Activated CD4-positive, alpha-beta T cell treated with anti-CD3 and anti-CD28 coated beads, Interleukin-2, amount 50 U/mL, for 16 hours (primary cell): ENCODE measurements at places on chromosomes 13 and 19.
A peak's percentile ranks its signal among the peaks of the same experiment; 100 is the strongest.

- DNase-seq, result peak; percentile 27
Observed at GRCh38 chr13:20219577-20219976, 12.5 kb downstream of the GJB6 start.

- no peak for DNase-seq
Observed at GRCh38 chr19:45306518-45307027, 16.1 kb downstream of the CKM start.

DNA sequence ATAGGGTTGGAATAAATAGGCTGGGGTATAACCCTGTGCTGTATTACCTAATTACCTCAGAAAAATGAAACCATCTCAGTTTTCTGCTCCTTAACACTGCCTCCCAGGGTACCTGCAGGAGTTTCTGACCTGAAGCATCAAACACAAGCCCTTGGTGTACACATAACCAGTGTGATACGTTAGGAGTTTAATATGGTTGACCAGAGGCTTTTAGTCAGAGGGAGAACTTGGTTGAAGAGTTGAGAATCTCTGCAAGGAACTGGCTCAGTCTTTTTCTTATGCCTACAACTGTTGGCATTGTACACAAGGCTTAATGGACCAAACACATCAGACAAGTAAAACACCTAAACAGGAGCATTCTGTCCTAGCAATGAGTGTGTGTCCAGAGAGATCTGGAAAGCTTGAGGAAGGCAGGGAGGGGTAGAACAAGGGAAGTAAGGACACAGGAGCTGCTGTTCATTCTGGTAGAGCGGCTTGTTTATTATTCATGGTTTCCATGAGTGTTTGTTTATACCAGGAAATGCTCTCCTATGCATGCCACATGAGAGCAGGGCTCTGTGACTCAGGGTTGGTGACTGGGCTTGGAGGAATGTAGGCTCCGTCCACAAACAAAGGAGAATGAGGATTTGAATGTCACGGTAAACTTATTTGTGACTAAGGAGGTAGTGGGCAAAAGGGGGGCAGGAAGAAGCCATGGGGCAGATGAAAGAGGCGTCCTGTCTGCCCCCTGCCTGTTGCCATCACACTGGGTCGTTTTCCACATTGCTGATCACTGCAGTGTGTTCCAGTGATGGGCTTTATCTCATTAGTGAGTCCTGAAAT, 11.9 kb upstream of the SPATA13 start:
- DNase-seq, result no peak

DNA sequence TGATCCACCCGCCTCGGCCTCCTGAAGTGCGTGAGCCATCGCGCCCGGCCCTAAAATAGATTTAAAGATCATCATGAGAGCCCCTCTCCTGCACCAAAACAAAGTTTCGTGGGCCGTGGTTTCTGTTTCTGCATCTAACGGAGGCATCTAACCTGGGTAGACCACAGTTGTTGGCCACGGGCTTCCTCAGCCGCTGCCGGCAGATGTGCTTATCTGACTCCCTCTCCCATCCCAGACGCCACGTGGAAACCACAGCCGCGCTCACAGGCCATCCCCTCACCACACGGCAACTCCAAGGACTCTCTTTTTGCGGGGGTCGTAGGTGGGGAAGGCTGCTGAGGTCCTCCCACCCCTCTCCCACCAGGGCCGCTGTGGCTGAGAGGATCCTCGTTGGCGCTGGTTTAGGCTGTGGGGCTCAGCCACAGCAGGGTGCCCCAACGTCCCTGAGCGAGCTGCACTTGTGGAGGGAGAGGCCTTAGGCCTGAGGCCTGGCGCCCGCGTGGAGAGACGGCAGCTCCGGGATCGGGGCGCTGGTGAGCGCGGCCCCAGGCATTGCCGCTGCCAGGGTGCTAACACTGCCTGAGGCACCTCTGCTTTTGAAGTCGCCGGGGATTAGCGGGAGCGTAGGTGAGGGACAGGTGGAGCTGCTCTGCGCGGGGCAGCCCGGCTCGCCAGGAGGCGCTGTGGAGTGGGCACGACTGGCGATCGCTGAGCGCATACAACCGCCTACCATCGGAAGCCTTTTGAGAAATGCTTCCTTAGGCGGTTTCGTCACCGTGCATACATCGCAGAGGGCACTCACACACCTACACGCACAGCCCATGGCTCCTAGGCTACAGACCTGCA, 8.9 kb downstream of the ZSCAN1 start:
- DNase-seq, result no peak

- DNase-seq, result no peak
Observed at GRCh38 chr13:33937373-33938098, 119.6 kb downstream of the RFC3 start.

DNA sequence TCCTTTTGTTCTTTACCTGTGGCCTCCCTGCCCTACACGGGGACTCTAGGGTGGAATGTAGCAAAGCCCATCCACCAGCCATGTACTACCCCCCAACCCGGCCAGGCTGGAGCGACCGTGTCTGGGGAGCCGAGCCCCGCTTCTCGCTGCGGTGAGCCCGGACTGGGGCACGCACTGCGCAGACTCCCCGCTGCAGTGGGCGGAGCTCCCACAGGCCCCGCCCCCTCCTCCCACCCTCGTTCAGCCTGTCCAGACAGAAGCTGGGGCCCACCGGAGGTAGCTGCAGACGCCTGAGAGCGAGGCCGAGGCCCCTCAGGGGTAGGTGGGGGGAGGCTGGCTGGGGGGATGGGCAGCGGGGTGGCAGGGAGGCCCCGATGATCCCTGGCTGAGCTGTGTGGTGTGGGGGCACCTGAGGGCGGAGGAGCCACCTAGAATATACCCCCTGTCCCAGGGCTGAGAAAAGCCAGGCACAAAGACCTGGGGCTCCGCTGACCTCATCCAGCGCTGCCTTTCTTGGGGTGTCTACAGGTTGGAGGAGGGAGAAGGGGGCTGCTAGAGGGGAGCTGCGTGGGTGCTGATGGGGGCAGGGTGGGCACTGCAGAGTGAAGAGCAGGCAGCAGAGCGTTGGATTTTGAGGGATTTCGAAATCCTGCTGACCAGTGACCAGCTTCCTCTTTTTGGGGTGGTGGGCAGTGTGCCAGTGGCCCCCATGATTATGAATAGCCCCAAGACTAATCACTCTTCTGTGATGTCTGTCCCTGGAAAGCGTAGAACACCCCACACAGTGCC, 17.3 kb downstream of the PLD3 start:
- DNase-seq, result peak; percentile 58

- DNase-seq, result no peak
Observed at GRCh38 chr13:56718791-56719190, 421.9 kb upstream of the PRR20A start.

DNA sequence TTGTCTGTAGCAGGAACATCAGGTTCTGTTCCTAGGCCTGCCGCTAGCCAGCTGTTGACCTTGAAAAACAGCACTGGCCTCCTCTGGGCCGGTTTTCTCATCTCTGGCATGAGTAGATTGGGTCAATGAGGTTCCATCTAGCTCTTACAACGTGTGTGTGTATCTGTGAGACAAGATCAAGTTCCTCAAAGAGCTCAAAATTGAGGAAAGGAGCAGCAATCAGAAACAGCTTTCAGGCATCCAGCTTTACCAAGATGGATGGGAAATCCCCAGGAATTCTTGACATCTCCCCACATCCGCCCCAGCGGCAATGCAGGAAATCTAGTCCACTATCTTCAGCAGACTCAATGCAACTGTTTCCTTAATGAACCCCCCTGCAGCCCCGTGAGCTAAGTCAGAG, 4.9 kb downstream of the FLT1 start:
- DNase-seq, result no peak

DNA sequence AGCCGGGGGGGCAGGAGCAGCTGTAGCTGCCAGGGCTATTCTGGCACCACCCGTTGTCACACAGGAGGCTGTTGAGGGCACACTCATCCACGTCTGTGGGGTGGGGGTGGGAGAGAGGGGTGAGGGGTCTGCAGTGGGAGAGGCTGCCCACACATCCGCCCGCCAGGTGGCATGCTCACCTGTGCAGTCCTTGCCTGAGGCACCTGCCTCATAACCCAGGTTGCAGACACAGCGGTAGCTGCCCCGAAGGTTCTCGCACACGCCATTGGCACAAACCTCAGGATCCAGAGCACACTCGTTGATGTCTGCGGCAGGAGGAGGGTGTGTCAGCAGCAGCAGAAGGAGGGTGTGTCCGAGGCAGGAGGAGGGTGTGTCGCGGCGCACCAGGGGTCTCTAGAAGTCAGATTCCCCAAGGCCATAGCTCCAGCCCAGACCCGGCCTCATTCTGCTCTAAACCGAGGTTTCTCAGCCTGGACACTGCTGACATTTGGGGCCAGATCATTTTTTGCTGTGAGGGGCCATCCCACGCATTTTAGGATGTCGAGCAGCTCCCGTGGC, 20.3 kb downstream of the FBN3 start:
- no peak for DNase-seq

DNA sequence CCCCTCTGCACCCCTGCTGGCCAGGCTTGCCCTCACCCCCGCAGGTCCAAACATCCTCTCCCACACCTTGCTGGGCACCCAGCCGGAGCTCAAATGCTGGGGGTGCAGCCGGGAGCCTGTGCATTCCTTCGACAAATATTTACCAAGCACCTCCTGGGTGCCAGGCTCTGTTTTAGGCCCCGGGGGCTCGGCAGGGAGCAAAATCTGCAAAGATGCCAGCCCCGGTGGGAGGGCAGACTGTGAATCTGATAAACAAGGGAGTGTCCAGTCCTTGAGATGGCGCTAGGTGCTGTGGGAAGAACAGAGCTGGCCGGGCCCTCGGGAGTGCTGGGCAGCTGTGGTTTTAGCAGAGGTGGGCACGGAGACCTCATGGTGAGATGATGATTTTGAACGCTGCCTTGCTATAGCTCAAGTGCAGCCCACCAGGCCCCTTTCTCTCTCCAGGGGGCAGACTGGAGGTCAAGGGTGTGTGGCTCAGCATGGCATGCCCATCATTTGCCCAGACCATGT, 10.6 kb downstream of the NFIX start:
- no peak for DNase-seq

- peak; percentile 87 for DNase-seq
Observed at GRCh38 chr19:17511724-17512573, 500 bp downstream of the PGLS start.

DNA sequence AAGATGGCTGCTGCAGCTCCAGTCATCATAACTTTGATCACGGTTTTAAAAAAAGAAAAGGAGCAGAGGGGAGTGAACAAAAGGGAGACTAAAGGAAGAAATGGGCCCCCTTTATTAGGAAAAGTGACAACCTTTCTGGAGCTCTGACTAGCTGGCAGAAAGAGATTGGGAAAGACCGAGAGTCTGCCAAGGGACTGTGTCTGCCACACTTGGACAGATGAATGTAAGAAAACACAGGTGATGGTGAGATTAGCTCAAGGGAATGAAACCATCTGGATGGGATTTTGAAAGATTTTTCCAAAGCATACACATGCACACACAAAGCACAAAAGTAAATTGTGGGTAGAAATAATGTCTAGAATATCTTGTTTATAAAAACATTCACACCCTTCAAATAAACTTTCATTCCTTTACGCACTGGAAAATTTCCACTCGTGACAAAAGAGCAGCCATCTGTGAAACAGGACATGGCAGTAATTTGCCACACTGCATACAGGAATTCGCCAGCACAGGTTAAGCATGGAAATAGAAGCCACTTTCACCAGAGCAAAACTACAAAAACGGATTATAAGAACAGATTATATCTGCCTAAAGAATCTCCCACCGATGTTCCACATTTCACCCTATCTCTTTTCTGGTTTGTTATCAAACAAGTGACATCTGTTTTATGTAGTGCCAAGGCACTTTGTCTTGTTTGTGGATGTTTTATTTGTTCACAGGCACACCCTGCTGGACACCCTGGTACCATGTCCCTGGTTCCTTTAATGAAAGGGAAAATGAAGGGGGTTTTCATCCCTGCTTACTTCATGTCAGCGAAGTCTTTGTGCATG, 819.5 kb downstream of the DIAPH3 start:
- no peak for DNase-seq

DNA sequence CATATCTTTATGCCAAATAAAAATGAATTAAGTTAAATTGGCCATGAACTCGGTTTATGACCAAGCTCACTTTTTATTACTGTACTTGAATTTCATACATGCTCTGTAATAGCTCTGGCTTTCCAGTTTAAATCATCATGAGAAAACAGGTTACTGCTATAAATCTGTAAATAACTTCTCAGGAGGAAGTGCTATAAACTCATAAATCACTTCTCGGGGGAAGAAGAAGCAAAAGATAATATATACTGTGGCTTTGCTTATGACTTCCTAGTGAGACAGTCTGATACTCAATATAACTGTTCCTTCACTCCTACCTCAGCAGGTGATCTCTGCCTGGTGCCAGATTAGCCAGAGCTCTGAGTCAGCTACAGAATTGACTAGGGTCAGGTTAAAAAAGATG, 12.5 kb downstream of the SUPT20H start:
- DNase-seq, result no peak

GRCh38 chr13:33274264-33274663, 11.3 kb downstream of the STARD13 start:
- DNase-seq, result no peak

DNA sequence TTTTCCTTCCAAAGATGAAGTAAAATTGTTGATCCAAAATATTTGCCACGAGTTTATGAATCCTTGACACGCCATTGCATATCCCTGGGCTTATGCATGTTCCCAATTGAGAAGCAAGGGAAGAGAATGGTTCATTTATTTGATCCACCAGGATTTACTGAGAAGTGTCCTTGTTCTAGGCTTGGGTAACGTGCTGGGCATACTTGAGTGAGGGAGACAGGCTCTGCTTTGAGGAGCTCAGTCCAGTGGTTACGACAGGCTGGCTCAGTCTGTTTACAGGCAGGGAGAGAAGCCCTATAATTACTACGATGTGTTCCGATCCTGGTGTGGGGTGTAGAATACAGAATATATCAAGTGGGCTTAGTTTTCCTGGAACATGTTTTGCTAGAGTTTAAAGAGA, 6.3 kb upstream of the PNMA8C start:
- no peak for DNase-seq

GRCh38 chr13:99577934-99578917, 77.0 kb downstream of the TM9SF2 start:
- no peak for DNase-seq

DNA sequence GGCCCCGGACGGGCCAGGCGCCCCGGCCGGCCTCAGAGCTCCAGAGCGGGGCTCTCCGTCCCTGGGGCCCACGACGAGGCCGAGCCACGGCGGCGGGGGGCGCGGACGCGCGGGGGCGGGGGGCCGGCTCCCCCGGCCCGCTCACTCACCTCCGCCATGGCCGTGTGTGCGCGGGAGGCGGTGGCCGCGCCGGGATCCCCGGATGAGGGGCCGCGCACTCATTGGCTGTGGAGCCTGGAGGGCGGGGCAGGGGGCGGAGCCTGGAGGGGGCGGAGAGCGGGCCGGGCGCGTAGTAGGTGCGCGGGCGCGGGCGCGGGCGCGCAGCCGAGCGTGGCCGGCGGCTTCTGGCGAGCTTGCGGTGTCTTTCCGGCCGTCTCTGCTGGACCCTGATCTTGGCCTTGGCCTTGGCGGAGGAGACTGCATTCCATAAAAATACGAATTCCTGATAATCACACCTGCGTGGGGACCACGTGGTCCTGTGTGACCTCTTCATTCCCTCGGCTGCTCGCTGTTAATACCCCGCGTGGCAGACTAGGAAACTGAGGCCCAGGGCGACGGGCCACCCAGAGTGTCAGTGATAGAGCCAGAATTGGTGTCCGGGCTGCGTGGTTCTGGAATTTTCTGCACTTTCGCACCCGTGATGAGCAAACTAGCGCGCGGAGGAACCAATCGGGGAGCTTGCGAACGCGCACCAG, at the start of gene MIER2:
TSS of gene MIER2 (minus strand) at position 172 of the 695 bp plus-strand sequence. CDS start at position 158, 14 bp downstream.
- DNase-seq, result peak; percentile 90

GRCh38 chr13:101955764-101956163, 446.1 kb downstream of the FGF14 start:
- no peak for DNase-seq
